ENCODE measurements at places on chromosomes 1 and 21.

- DNase-seq = no peak
These were observed 21.8 kb downstream of the POFUT2 start for GRCh38 chr21:45265721-45266517.

DNA sequence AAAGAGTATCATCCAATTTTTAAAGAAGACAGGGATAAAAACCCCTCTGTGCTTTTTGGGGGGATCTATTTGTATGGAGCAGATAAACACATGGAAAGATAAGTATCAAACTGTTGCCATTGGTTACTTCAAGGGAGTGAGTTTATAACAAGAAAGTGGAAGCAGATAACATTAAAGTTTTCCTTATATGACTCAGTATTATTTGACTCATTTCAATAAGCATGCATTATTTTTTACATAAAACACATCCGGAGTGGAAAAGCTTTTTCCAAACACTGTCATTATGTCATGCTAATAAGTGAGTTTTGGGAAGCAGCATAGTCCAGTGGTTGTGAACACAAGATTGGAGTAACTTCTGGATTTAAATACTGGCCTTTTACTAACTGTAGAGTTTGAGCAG is 452.2 kb downstream of the LTN1 start:
- no peak for DNase-seq

DNA sequence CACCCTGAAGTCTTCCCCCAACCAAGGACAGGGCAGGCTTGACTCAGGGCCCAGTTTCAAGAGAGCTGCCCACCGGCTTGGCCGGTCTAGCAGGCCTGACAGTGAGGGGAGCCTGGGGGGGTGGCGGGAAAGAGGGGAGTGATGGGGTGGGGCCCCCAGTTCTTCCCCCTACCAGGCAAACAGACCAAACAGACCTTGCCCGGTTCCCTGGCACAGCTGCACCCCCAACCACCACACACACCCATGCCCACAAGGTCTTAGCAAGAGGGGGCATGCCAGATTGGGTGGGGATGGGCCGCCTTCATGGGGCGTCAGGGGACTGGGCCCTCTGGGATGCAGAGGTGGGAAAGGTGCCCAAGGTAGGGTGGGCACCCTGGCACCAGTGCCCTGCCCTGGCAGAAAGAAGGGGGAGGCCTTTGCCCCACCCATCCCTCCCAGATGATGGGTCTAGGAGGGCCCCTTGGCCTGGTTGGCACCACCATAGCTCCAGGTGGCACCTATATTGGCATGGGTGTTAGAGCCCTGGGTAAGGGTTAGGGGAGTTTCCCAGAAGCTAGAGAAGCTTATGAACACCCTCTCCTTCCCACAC is 8.9 kb downstream of the ZBTB7B start:
- DNase-seq = no peak

DNA sequence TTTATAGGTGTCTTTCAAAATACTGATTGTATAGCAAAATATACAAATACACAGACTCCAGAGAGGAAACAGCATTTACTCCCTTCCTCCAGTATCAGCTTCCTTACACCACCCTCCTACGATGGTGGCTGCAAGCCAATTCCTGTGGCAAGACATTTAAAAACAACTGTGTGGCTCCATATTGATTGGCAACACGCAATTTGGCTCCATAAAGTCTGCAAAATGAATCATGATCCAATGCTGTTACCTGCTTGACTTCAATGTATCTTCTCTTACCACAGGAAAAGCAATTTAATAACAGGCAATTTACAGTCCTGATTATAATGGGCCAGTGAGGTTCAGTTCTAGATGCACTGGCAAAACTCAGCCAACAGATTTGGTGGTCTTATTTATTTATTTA is 19.7 kb upstream of the ATP6V1G3 start:
- DNase-seq = no peak

DNA sequence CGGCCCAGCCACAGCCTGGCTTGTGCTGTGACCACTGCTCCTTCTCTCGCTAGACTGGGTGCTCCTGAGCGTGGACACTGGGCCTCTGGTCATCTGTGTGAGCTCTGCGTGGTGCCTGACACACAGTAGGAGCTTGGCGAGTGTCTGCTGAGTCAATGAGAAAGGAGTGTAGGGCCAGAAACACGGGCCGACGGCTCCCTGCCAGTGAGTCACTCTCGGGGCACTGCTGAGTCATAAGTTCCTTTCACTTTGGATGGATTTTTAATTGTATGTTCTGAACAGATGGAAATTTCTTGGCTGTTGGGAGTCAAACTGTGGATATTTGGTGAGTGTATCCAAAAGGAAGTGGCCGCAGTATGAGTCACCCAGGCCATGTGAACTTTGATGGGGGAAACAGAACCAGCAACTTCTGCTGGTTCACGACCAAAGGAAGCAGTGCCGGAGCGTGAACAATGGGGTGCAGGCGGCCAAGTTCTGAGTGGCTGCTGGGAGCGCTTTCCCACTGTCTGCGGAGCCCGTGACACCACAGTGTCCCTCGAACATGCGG is 41.0 kb upstream of the COL18A1 start:
- DNase-seq = peak; percentile 40

- peak; percentile 3 for DNase-seq
These were observed 12.7 kb downstream of the INSL5 start for GRCh38 chr1:66788231-66788939.

DNA sequence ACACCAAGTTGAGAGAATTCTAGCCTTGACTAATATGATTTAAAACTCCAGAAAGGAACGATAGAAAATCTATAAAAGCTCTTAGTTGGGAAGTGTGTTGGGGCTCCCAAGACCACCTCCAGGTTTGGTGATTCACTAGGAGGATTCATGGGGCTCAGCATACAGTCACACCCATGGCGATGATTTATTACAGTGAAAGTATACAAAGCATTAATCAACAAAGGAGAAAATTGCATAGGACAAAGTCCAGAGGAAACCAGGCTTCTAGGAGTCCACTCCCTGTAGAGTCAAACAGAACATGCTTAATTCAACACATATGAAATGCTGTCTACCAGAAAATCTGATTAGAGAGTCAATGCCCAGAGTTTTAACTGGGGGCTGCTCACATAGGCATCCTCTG is 4.8 kb downstream of the CDCA8 start:
- DNase-seq = no peak

- no peak for DNase-seq
These were observed 396.0 kb downstream of the LRRIQ3 start for GRCh38 chr1:73801912-73802429.

- DNase-seq = no peak
These were observed 17.4 kb downstream of the TCEA3 start for GRCh38 chr1:23407016-23407630.

DNA sequence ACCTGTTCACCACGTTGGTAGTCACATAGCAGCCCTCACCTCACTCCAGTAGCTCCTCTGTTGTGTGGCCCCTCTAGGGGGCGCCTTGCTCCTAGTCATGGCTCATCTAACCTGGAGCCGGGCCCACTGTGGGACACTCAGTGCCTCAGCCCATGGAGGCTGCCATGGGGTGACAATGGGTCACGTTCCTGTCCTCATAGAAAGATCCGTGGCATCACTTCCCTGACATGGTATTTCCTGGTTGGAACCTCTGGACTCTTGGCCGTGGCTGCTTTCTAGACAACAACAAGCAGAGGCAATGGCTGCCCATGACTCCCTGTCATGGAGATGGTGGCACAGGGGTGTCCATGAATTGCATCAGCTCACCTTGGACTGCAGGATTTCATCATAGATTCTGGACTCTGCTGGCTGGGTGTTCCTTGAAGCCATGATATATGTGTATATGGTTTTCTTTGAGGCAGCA is 27.5 kb upstream of the SLAMF6 start:
- no peak for DNase-seq

Data from NK-92 treated with Interleukin-12 subunit alpha and Interleukin-12 subunit beta, amount 100 ng/mL, for 24 hours (cell line).